ENCODE measurements at places on chromosomes 2 and 18.
A peak's percentile ranks its signal among the peaks of the same experiment; 100 is the strongest.

DNA sequence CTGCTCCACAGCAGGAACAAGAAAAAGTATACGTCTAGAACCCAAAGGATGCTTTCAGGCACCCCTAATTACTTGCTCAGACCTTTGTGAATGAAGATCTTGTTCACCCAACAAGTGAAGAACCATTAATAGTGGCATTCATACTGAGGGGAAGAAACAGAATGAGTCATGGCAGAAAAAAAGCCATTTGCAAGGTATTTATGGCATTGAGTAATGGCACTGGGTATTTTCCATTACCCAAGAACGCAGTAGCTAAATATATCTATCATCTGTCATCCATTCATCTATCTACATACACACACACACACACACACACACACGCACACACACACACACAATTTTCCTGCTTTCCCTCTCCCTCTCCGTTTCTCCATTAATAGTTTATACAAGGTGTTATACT lies 56.4 kb upstream of the XIRP2 start:
- H3K27ac ChIP-seq, result no peak overlapping the region
- H3K27me3 ChIP-seq, result no peaks in the 10 kb centered on the region
- H3K4me1 ChIP-seq, result no peaks in the 10 kb centered on the region
- H3K36me3 ChIP-seq, result no peaks in the 10 kb centered on the region

GRCh38 chr2:170582313-170582712 lies 132.8 kb upstream of the SP5 start:
- no peaks in the 10 kb centered on the region for H3K27me3 ChIP-seq
- no peaks in the 10 kb centered on the region for H3K4me1 ChIP-seq
- DNase-seq, result no peak
- H3K4me3 ChIP-seq, result no peak overlapping the region
- no peak overlapping the region for H3K27ac ChIP-seq

DNA sequence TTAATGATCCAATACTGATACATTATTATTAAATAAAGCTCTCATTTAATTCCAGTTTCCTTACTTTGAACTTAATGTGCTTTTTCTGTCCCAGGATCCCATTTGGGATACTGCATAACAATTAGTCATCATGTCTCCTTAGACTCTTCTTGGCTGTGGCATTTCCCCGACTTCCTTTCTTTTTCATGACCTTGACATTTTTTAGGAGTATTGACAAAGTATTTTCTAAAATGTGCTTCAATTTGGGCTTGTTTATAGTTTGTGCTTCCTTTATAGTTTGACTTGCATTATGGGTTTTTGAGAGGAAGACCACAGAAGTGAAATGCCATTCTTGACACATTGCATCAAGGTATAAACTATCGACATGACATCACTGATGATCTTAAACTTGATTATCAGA lies 46.1 kb upstream of the KIF5C start:
- no peak for DNase-seq
- peaks cover 2% of the 10 kb centered on the region for H3K4me1 ChIP-seq
- no peak overlapping the region for H3K27ac ChIP-seq
- H3K27me3 ChIP-seq, result no peaks in the 10 kb centered on the region
- no peaks in the 10 kb centered on the region for H3K36me3 ChIP-seq

DNA sequence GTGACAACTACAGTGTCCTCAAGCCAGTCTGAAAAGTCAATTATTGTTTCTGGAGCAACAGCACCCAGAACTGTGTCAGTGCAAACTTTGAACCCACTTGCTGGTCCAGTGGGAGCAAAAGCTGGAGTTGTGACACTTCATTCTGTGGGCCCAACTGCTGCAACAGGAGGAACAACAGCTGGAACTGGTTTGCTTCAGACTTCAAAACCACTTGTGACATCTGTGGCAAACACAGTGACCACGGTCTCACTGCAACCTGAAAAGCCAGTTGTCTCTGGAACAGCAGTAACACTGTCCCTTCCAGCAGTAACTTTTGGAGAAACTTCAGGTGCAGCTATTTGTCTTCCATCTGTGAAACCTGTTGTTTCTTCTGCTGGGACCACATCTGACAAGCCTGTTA lies 59.8 kb downstream of the TAF4B start:
- no peaks in the 10 kb centered on the region for H3K27me3 ChIP-seq
- no peak overlapping the region for H3K4me3 ChIP-seq
- H3K27ac ChIP-seq, result no peak overlapping the region
- no peak for DNase-seq
- H3K4me1 ChIP-seq, result no peaks in the 10 kb centered on the region
- H3K36me3 ChIP-seq, result peaks cover 26% of the 10 kb centered on the region

DNA sequence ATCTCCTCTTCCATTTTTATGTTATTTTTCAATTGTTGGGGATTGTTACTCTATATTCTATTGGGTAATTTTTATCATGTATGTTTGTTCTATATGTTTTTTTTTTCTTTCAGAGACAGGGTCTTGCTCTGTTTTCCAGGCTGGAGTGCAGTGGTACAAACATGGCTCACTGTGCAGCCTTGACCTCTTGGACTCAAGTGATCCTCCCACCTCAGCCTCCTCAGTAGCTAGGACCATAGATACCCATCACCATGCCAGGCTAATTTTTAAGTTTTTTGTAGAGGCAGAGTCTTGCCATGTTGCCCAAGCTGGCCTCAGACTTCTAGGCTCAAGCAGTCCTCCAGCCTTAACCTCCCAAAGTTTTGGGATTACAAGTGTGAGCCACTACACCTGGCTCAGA lies 88.7 kb downstream of the TTC27 start:
- H3K27me3 ChIP-seq, result no peaks in the 10 kb centered on the region
- H3K27ac ChIP-seq, result no peak overlapping the region
- peaks cover 6% of the 10 kb centered on the region for H3K36me3 ChIP-seq
- DNase-seq, result no peak
- H3K4me3 ChIP-seq, result no peak overlapping the region

GRCh38 chr2:3594493-3595281 lies at the start of gene COLEC11:
Gene COLEC11, plus strand, starts transcription at chr2:3595112. Its CDS starts 9,229 bp downstream, at chr2:3604341.
- DNase-seq, result peak; percentile 88
- no peak within 1 kb of the TSS for H3K27ac ChIP-seq
- H3K27me3 ChIP-seq, result no peaks in the 10 kb centered on the region
- no peak within 1 kb of the TSS for H3K4me3 ChIP-seq

DNA sequence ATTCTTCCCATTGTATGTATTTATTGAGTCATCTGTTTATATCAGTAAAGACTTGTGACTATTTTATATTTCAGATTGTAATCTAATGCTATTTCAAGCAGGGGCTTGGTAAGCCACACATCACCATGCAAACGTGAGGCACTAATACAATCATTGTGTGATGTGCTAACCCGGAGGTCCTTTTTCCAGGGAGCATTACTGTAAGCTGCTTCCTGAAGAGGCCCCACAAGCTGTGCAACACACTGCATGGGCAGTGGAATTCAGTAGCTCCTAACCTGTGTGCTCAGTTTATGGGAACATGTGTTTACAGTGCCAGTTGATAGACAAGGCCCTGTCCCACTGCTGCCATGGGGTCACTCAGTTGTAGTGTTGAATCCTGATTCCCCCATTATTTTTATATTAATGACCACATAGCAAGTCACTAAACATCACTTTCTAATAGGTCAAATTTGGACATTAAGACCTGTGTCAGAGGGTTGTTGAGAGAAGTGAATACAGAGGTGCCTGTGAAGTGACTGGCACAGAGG lies 162.9 kb downstream of the FHOD3 start:
- H3K4me1 ChIP-seq, result peaks cover 10% of the 10 kb centered on the region
- H3K27ac ChIP-seq, result no peak overlapping the region
- no peak for DNase-seq
- H3K4me3 ChIP-seq, result no peak overlapping the region

DNA sequence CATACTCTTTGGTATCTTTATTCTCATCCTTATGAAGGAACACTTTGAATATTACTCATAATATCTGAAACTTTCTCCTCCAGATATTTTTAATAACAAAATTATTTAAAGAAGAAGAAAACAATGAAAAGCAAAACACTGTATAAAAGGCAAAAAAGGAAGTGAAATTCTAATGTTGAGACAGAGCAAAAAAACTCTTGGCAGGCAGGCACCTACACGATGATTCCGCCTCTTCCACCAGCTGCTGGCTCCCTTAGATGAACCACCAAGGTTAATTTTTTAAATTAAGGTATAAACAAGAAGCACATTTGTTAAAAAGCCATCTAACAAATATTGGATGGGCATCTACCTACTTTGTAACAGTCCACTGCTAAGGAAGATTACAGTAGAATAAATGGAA lies 434.7 kb downstream of the EPHA4 start:
- no peak overlapping the region for H3K27ac ChIP-seq
- no peak for DNase-seq
- H3K27me3 ChIP-seq, result no peaks in the 10 kb centered on the region
- no peaks in the 10 kb centered on the region for H3K36me3 ChIP-seq

GRCh38 chr2:143852759-143853158 lies 667.2 kb downstream of the ZEB2 start:
- H3K36me3 ChIP-seq, result no peaks in the 10 kb centered on the region
- H3K27me3 ChIP-seq, result no peaks in the 10 kb centered on the region
- DNase-seq, result peak; percentile 70
- H3K27ac ChIP-seq, result no peak overlapping the region
- H3K4me1 ChIP-seq, result no peaks in the 10 kb centered on the region

GRCh38 chr2:40315683-40316082 lies 136.2 kb downstream of the SLC8A1 start:
- no peak overlapping the region for H3K27ac ChIP-seq
- no peak overlapping the region for H3K4me3 ChIP-seq
- H3K27me3 ChIP-seq, result no peaks in the 10 kb centered on the region
- H3K36me3 ChIP-seq, result peaks cover 10% of the 10 kb centered on the region
- no peak for DNase-seq
- H3K4me1 ChIP-seq, result no peaks in the 10 kb centered on the region

GRCh38 chr2:168801961-168802858 lies at the start of gene NOSTRIN:
Gene NOSTRIN, plus strand, starts transcription at chr2:168802637. Its CDS starts 10 bp downstream, at chr2:168802647.
- H3K4me1 ChIP-seq, result peaks cover 25% of the 10 kb centered on the region
- no peak for DNase-seq
- H3K27me3 ChIP-seq, result no peaks in the 10 kb centered on the region
- no peak within 1 kb of the TSS for H3K27ac ChIP-seq

GRCh38 chr2:102114290-102114721 lies 28.2 kb upstream of the IL1R1 start:
- H3K36me3 ChIP-seq, result peaks cover 5% of the 10 kb centered on the region
- DNase-seq, result no peak
- H3K27ac ChIP-seq, result no peak overlapping the region
- no peak overlapping the region for H3K4me3 ChIP-seq
- no peaks in the 10 kb centered on the region for H3K4me1 ChIP-seq

- no peaks in the 10 kb centered on the region for H3K27me3 ChIP-seq
- peaks cover 22% of the 10 kb centered on the region for H3K36me3 ChIP-seq
- DNase-seq, result no peak
- no peak overlapping the region for H3K4me3 ChIP-seq
- no peaks in the 10 kb centered on the region for H3K4me1 ChIP-seq
- H3K27ac ChIP-seq, result no peak overlapping the region
These were observed 37.4 kb upstream of the NOL4 start for GRCh38 chr18:34261865-34262780.

DNA sequence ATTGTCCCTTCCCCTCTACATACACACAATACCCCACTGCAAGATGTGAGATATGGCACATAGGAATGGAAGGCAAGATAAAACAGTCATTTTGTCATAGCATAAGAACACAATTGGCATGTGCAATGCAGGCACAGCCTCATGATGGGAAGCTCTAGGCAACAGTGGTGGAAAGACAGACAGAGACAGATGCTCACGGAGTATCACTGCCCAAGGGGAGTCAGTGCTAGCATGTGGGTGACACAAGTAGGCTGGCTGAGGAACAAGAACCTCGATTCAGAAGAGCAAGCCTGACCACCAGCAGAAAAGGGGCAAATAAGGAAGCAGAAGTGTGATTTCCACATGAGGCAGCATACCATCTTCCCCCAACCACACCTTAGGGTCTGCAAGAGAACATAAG lies 323.6 kb downstream of the PAX3 start:
- H3K4me3 ChIP-seq, result no peak overlapping the region
- no peak overlapping the region for H3K27ac ChIP-seq
- no peaks in the 10 kb centered on the region for H3K4me1 ChIP-seq
- no peak for DNase-seq
- H3K27me3 ChIP-seq, result no peaks in the 10 kb centered on the region

DNA sequence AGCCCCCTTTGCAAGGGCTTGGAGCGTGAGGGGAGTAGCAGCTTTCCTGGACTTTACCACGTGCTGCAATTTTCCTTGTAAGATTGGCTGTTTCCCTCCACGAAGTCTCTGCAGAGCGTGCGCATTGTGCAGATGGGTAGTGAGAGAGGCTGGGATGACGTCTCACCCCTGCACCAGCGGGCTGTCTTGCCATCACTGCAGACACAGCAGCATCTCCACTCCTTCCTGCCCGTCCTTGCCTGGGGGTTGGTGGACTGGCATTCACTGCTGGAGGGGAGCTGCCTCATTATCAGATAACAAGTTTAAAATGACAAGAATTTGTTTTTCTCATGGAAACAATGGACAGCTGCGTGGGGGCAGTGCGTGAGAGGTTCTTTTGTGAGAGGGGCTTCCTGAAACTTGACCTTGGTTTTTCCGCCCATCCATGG lies 45.3 kb upstream of the HS6ST1 start:
- H3K36me3 ChIP-seq, result no peaks in the 10 kb centered on the region
- H3K4me1 ChIP-seq, result peaks cover 7% of the 10 kb centered on the region
- peak overlapping the region; percentile 14 for H3K4me3 ChIP-seq
- no peak for DNase-seq
- no peak overlapping the region for H3K27ac ChIP-seq
- H3K27me3 ChIP-seq, result no peaks in the 10 kb centered on the region

DNA sequence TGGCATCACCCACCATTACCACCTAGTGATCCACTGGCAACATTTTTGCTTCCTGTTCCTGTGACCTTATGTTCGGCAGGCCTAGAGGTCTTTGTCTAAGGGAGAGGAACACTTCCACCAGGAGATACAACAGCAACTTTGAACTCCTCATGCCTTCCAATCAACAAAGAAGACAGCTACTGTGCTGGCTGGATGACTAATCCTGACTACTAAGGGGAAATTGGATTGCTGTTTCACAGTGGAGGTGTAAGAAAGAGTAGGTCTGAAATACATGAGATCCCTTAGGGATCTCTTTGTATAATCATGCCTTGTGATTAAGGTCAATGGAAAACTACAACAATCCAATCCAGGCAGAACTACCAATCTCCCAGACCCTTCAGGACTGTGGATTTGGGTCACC lies 45.2 kb downstream of the EIF2AK3 start:
- no peaks in the 10 kb centered on the region for H3K4me1 ChIP-seq
- peaks cover 26% of the 10 kb centered on the region for H3K36me3 ChIP-seq
- no peak overlapping the region for H3K4me3 ChIP-seq
- no peaks in the 10 kb centered on the region for H3K27me3 ChIP-seq
- H3K27ac ChIP-seq, result no peak overlapping the region

- H3K4me1 ChIP-seq, result no peaks in the 10 kb centered on the region
- H3K36me3 ChIP-seq, result no peaks in the 10 kb centered on the region
- H3K27ac ChIP-seq, result no peak overlapping the region
- DNase-seq, result no peak
These were observed 39.6 kb upstream of the BOD1L2 start for GRCh38 chr18:57107140-57107832.

- no peaks in the 10 kb centered on the region for H3K27me3 ChIP-seq
- no peaks in the 10 kb centered on the region for H3K4me1 ChIP-seq
- H3K4me3 ChIP-seq, result no peak overlapping the region
These were observed 16.7 kb upstream of the PID1 start for GRCh38 chr2:229287823-229288222.

GRCh38 chr2:203648273-203648672 lies 58.2 kb upstream of the CD28 start:
- no peak for DNase-seq
- no peak overlapping the region for H3K27ac ChIP-seq
- H3K4me3 ChIP-seq, result no peak overlapping the region
- H3K4me1 ChIP-seq, result no peaks in the 10 kb centered on the region
- no peaks in the 10 kb centered on the region for H3K27me3 ChIP-seq

All from H9 (cell line).